Upper lobe of left lung (tissue), 6 donors: ENCODE measurements at places on chromosomes 12 and 14. TPM values are rescaled to one million over a fixed set of nuclear protein-coding genes. Genes with fewer than 3 reads are reported as not detected.

DNA sequence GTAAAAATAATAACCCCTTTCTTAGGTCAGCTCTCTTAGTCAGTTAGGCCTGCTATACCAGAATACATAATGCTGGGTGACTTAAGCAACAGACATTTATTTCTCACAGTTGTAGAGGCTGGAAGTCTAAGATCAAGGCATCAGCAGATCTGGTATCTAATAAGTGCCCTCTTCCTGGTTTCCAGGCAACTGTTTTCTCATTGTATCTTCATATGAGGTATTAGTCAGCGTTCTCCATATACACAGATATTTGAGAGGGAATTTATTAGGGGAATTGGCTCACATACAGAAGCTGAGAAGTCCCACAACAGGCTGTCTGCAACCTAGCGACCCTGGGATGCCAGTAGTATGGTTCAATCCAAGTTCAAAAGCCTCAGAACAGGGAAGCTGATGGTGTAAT, 896.0 kb downstream of the GALC start:
- H3K36me3 ChIP-seq, result no peaks in the 10 kb centered on the region
- H3K27ac ChIP-seq, result no peak overlapping the region
- DNase-seq, result no peak
- no peak overlapping the region for H3K4me3 ChIP-seq

- no peaks in the 10 kb centered on the region for H3K4me1 ChIP-seq
- no peaks in the 10 kb centered on the region for H3K36me3 ChIP-seq
- no peaks in the 10 kb centered on the region for H3K27me3 ChIP-seq
- no peak overlapping the region for H3K27ac ChIP-seq
- no peak for DNase-seq
Observed at GRCh38 chr14:80078501-80078900, 132.8 kb downstream of the DIO2 start.

The CAPZA3 gene
- not detected for total RNA-seq

The SPIC gene
- total RNA-seq, result not detected

DNA sequence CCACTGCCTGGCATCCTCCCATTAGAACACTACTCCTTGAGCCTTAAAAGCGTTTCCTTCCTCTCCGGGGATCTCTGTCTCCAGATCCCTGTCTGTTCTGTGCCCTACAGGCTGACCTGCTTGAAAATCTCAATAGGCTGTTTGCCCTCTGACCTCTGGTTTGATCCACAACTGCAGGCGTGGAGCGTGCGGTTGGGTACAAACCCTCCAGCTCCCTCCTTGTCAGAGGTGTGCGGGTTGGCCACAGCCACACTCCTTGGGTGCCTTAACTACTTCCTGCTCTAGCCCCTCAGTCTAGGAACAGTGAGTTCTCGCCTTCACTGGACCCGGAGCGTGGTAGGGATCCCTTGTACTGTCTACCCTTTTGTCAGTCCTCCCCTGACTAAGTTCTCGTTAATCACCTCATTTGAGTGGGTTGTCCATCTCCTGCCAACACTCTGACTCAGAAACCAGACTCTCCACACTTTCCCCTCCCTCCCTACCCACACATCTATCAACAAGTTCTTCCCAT, 33.1 kb downstream of the CMKLR1 start:
- no peak for DNase-seq
- H3K36me3 ChIP-seq, result no peaks in the 10 kb centered on the region
- peak overlapping the region; percentile 85 for H3K27ac ChIP-seq
- H3K27me3 ChIP-seq, result no peaks in the 10 kb centered on the region
